Fibroblast of upper back skin (primary cell): ENCODE measurements at places on chromosomes 6 and 20.

DNA sequence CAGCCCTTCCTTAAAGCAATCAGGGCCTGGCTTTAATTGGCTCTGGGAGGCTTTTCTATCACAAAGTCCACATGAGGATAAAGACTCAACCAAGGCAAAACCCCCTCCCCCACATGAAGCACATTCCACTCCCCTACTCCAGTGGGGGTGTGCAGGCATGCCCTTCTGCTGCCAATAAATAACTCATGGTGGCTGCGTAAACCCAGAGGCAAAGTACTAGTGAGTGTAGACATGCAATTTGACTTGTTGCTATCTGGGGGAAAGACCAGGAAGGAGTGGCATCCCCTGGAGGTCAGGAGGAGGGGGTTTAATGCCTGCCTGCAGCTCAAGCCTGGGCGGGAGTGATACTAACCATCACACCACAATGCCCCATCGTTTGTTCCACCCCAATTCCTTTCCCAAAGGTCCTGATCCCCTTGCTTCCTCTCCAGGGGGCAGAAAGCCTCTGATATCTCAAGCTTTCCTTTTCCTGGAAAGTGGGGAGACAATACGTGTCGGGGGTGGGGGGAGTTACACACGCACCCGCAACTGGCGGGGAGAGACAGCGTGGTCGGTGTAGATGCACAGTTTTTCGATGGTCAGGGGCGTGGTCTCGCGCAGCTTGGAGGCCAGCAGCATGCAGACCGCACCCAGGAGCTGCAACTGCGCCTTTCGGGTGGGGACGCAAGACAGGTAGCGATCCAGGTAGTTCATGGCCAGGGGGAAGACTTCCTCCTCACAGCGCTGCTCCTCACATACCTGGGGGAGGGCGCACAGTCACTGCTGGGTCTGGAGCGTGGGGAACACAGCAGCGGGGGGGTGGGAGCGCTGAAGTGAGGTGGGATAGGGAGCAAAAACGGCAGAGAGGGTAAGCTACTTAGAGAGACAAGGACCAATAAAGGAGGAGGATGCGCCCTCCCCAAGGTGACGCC lies 1.5 kb downstream of the CCND3 start:
- DNase-seq: peak; percentile 71

GRCh38 chr20:38727607-38728190 lies 3.4 kb downstream of the SLC32A1 start:
- no peak for DNase-seq

- DNase-seq: no peak
Measured at GRCh38 chr6:165826487-165827189, 163.6 kb upstream of the PDE10A start.

GRCh38 chr6:39243809-39244208 lies 14.5 kb upstream of the KCNK5 start:
- no peak for DNase-seq

GRCh38 chr20:57080796-57081195 lies 185.6 kb downstream of the BMP7 start:
- peak; percentile 57 for DNase-seq

- DNase-seq: no peak
Measured at GRCh38 chr20:57405236-57406016, 14.2 kb downstream of the RBM38 start.
